ENCODE measurements at places on chromosomes 6 and 20.

- DNase-seq, result no peak
These were observed 7.4 kb downstream of the FKBP5 start for GRCh38 chr6:35681298-35681697.

DNA sequence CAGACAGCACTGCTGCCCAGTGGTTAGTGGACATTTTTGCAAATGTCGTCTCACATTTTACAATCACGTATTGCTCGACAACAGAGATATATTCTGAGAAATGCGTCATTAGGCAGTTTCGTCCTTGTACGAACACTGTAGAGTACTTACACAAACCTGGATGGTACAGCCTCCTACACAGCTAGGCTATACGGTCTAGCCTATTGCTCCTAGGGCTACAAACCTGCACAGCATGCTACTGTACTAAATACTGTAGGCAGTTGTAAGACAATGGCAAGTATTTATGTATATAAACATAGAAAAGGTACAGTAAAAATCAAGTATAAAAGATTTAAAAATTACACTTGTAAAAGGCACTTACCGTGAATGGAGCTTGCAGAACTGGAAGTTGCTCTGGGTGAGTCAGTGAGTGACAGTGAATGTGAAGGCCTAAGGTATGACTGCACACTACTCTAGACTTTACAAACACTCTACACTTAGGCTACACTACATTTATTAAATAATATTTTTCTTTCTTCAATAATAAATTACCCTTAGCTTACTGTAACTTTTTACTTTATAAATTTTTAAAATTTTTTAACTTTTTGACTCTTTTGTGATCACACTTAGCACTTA is 43.1 kb downstream of the ALDH5A1 start:
- no peak for DNase-seq

GRCh38 chr6:144768551-144769075 is 483.5 kb downstream of the UTRN start:
- DNase-seq, result no peak

GRCh38 chr20:10961651-10962288 is 288.0 kb upstream of the JAG1 start:
- no peak for DNase-seq

GRCh38 chr6:34986845-34987246 is 97.8 kb downstream of the ANKS1A start:
- peak; percentile 77 for DNase-seq

DNA sequence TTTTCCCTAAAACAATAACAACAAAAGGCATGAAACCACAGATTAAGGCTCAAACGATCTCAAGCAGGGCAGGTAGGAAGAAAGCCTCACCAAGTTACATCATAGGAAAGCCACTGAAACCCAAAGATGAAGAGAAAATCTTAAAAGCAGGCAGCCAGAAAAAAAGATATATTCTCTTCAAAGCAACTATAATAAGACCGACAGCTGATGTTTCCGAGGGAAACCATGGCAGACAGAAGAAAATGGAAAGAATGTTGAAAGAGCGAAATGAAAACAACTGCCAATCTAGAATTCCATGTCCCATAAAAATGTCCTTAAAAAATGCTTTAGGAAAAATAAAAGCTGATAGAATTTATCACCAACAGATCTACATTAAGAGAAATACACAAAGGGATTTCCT is 161.5 kb upstream of the THBS2 start:
- no peak for DNase-seq

GRCh38 chr6:170164271-170164900 is 126.5 kb downstream of the DLL1 start:
- no peak for DNase-seq

GRCh38 chr6:95544517-95545225 is 32.7 kb upstream of the MANEA start:
- no peak for DNase-seq

GRCh38 chr6:55568808-55569439 is 10.1 kb downstream of the HMGCLL1 start:
- no peak for DNase-seq

- peak; percentile 56 for DNase-seq
These were observed 2.5 kb upstream of the BPIFA1 start for GRCh38 chr20:33233129-33233774.

DNA sequence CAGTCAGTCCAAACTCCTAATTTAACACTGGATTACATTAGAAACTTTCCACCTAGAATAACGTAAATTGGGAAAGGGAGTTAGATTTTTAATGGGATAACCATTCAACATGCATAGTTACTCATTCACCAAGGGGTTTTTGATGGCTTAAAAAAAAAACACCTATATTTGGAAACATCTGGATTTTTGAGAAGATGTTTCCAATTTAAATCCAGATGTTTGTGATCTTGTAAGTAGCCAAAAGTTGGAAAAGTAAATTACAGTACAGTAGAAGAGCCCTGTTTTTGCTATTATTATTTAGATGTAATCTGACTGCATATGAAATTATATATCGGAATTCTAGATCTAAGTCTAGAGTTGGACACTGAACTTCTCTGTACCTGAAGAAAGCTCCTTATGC is 478.2 kb downstream of the CD83 start:
- DNase-seq, result no peak

DNA sequence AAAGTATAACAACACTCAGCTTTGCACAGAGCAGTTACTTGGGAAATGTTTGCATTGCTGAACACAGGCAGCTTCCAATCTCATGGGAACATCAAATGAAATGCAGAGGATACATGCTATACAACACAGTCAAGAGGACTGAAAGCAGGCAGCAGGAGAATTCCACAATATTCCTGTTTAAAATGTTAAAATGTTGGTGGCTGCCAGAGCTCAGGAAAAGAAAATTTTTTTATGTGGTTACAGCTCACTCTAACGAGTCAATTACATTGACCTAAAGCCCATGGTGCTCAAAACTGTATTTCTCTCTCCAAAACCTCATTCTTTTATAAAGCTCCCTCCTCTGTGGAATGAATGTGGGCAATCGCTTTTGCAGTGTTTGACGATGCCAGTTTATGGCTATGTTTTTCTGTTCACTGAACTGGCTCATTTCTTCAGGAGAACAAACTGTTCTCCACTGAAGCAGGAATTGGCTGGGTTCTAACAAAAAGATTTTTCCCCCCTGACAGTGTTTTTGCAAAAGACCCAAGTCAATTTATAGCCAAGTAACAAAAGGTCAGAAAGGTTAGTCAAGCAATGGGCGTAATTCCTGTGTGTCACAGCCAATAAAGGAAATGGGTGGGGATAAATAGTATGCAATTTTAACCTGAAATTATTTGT is 69.0 kb downstream of the ZHX3 start:
- DNase-seq, result no peak

DNA sequence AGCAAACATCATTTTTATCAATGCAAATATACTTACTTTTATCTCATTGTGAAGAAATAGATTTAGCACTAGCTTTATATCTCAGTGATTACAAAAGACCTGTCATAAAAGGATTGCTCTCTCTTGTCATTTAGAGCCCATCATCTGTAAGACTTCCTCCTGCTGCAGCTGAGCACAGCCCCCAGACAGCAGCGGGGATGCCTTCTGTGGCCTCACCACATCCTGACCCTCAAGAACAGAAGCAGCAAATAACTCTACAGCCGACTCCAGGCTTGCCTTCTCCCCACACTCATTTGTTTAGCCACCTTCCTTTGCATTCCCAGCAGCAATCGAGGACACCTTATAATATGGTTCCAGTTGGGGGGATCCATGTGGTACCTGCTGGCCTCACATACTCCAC is 127.0 kb upstream of the EDN1 start:
- no peak for DNase-seq

GRCh38 chr6:143806282-143807102 is 36.6 kb upstream of the LTV1 start:
- DNase-seq, result no peak

DNA sequence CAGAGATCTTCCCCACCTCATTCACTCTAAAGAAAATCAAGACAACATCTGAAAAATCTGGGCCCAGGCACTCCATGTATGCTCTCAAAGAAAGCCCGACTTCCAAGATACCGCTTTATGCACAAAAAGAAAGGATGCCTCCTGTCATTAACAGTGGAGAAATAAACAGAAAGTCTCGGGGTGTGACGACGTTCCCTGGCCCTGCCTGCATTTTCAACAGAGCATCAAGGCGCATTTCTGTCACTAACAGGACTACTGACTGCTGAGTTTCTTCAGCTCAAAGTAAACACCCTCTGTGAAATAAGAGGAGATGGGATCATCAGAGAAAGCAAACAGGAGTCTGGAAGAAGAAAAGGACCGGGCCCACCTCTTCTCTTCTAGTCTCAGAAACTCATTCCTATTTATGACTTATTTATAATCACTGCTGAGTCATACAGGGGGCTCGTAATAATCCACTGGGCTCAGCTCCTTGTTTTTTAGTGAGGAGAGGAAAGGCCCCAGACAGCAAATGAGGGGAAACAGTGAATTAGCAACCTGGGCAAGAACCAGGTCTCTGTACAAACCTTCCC is 99.7 kb downstream of the ZMYND8 start:
- no peak for DNase-seq

DNA sequence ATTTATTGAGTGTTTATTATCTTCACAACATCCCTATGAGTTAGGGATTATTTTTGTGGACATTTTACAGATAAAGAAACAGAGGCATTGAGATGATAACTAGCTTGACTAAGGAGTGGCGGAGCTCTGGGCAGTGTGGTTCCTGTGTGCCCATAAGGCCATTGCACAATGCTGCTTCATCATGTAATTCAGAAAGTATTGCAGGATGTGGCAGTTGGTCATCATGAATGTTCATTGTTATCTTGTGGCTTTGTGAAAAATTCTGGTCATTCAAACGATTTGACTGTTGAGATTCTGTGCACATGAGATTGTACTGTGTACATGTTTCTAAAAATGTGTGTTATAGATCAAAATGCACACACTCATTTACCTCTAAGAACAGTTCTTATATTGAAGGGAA is 150.8 kb downstream of the ESR1 start:
- DNase-seq, result no peak

DNA sequence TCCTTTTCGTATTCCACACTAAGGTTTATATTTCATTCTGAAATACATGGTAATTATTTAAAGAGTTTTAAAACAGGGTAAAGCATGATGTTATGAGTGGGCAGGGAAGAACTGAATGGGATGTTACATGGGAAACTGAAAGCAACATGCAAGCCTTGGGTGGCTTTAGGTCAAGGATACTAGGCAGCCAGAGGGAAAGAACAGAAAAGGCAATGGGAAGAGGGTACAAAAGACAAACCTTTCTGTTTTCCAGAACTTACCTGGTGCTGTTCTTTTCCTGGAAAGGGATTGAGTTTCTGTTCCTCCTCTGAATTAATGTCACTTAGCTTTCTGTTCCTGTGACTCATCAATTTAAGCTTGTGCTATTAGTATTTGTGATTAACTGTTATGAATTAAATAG is 71.2 kb upstream of the SMIM8 start:
- DNase-seq, result no peak

GRCh38 chr6:67411036-67411435 is 1224.0 kb upstream of the ADGRB3 start:
- no peak for DNase-seq

DNA sequence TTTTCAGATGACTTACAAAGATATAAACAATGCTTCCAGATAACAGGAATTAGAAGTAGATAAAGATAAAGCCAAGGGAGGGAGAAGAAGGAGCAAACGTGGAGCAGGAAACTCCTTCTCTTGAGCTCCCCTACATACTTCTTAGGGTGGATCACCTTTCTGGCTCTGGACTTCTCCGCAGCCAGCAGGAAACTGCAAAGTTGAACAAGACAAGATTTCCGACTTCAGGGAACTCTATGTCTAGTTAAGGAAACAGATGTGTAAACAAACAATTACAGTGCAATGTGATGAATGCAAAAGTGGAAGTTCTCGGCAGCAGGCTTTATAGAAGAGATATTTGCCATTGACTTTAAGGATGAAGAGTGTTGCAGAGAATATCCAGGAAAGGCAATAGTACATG is 134.0 kb upstream of the MARCKS start:
- DNase-seq, result no peak

GRCh38 chr20:4471221-4471620 is 250.5 kb upstream of the PRND start:
- no peak for DNase-seq

DNA sequence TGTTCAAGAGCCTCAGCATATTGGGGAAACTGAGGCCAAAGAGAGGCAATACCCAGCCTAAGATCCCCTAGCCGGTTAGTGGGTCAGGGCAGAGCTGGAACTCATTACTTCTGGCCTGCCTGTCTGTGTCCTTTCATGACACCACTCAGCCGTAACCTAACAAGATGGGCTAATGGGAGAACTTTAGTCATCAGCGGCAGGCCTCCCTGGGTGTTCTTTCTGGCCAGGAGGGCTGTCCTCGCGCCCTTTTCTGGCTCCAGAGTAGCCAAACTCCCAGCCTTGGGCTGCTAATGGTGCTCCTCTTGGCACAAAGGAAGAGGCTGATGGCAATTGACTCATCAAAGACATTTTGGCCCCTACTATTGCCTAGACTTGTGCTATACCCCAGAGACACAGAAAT is 76.6 kb downstream of the NCR2 start:
- no peak for DNase-seq

GRCh38 chr6:120230008-120230407 is 880.4 kb upstream of the MAN1A1 start:
- no peak for DNase-seq

GRCh38 chr6:149895833-149896271 is 2.1 kb downstream of the RAET1E start:
- DNase-seq, result no peak

- DNase-seq, result peak; percentile 46
These were observed 842.2 kb downstream of the EPHA7 start for GRCh38 chr6:92577077-92577719.

- DNase-seq, result peak; percentile 71
These were observed 812 bp downstream of the MYMX start for GRCh38 chr6:44217332-44218143.

- no peak for DNase-seq
These were observed 13.1 kb downstream of the JAG1 start for GRCh38 chr20:10660661-10661060.

- DNase-seq, result no peak
These were observed 13.2 kb downstream of the HSPA12B start for GRCh38 chr20:3745686-3746173.

- no peak for DNase-seq
These were observed 120.2 kb upstream of the RNF24 start for GRCh38 chr20:4135385-4136077.

Measured in ecto neural progenitor cell (in vitro differentiated cells).